ENCODE measurements at places on chromosomes 6 and 20. TPM values are rescaled to one million over a fixed set of nuclear protein-coding genes. Genes with fewer than 3 reads are reported as not detected.

The MOCS3 gene
- 3.1 TPM for total RNA-seq

The PABPC1L gene
- 61.7 TPM for total RNA-seq

The MARCKS gene
- total RNA-seq: 0.42 TPM

GRCh38 chr20:23341073-23341472, 9.5 kb upstream of the NXT1 start:
- no peak for DNase-seq

GRCh38 chr6:135782546-135782945, 69.0 kb upstream of the PDE7B start:
- DNase-seq: no peak

GRCh38 chr6:35984701-35985100, 39.7 kb downstream of the SLC26A8 start:
- DNase-seq: no peak

DNA sequence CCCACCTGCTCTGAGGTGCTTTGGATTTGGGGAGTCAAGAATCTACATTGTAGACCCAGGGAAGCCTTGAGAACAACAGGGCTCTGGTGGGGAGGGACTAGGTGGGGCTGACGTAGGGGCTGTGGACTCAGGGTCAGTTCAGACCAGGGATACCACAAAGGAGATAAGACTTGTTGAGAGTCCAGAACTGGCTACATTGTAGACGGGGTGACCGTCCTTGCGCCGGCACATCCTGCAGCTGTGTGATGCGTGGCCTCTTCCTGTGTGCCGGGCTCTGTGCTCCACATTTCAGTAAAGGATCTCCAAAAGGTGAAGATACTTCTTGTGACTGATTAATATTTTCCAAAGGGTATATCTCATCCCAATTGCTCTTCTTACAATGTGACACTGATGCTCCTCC, 9.8 kb upstream of the TLDC2 start:
- no peak for DNase-seq

DNA sequence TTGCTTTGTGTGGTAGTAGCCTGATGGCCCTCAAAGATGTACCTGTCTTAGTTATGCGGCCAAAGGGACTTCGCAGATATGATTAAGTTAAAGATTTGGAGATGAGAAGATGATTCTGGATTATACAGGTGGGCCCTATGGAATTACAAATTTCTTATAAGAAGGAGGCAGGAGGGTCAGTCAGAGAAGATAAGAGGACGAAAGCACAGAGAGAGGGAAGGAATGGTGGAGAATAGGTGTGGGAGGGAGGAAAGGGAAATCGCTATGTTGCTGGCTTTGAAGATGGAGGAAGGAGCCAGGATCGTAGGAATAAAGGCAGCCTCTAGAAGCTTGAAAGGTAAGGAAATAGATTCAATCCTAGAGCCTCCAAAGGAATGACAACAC, 1.2 kb upstream of the TSPYL1 start:
- DNase-seq: no peak

- DNase-seq: no peak
Measured at GRCh38 chr20:49344975-49345374, 67.1 kb upstream of the ZNFX1 start.

DNA sequence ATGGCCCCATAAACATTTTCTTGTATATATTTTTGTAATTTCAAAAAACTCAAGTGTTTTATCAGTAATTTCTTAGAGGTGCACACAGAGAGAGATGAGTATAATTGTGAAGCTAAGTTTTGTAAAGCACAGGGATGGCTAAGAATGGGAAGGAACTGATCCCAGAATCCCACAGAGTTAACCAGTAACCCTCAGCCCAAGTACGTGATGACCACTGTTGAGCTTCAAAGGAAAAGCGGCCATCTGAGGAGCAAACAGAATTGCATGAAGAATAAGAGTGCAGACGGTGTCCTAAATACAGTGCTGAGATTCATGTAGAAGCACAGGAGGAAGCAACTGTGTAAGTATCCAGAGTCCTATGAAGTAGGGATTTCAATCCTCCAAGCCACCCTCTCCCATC, 28.1 kb upstream of the HLA-C start:
- DNase-seq: no peak

GRCh38 chr6:130369831-130370230, 4.0 kb downstream of the TMEM200A start:
- DNase-seq: no peak
